Retina (tissue), 1 donor: ENCODE measurements at places on chromosomes 3 and 15.

DNA sequence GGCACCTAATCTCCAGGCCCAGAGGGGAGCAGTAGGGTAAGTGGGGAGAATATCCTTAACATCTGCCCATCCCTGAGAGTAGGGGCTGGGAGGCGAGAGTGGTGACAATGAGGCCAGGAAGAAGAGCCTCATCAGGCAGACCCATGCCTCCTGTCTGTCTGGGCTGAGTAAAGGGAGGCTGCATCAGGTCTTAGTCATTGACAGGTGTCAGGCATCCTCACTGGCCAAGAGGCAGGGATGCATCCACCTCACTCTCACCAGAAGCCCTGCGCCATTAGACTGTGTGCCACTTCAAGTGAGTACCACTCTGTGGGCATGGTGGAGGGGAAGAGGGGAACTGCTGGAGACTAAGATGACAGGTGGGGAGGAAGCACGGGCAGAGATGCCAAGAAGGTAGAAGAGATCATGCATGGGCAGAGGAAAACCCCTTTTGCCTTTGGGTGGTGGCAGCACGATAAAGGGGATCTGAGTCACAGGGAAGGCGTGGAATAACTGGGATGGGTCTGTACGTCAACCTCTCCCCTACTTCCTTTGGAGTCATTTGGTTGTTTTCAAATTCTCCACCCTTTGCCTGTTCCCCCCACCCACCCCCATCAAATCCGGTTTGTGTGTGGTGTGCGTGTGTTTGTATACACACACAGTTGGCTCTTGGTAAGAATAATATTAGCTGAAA is 14.1 kb downstream of the ANAPC13 start:
- DNase-seq = no peak

GRCh38 chr3:103459815-103460214 is 1025.0 kb downstream of the ZPLD1 start:
- no peak for DNase-seq

DNA sequence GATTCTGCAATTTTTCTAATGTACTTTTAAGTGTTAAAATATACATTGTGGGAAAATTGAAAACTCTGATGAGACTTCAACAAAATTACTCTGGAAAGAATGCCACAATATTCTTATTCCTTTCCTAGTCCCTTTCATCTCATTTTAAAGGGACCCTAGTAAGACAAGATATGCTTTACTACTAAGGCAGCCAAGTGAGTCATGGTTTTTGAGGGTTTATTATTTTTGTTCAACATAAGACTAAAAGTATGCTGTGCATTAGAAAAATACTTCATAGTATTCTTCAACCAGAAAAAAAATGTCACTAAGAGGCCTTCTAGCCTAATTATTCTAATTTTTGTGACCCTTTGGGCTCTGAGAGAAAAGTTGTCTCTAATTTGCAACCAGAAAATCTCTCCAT is 7.4 kb downstream of the IL12A start:
- no peak for DNase-seq

- no peak for DNase-seq
Measured at GRCh38 chr3:82736696-82737277, 975.3 kb upstream of the GBE1 start.

GRCh38 chr15:42286445-42287029 is 13.3 kb upstream of the TMEM87A start:
- no peak for DNase-seq

DNA sequence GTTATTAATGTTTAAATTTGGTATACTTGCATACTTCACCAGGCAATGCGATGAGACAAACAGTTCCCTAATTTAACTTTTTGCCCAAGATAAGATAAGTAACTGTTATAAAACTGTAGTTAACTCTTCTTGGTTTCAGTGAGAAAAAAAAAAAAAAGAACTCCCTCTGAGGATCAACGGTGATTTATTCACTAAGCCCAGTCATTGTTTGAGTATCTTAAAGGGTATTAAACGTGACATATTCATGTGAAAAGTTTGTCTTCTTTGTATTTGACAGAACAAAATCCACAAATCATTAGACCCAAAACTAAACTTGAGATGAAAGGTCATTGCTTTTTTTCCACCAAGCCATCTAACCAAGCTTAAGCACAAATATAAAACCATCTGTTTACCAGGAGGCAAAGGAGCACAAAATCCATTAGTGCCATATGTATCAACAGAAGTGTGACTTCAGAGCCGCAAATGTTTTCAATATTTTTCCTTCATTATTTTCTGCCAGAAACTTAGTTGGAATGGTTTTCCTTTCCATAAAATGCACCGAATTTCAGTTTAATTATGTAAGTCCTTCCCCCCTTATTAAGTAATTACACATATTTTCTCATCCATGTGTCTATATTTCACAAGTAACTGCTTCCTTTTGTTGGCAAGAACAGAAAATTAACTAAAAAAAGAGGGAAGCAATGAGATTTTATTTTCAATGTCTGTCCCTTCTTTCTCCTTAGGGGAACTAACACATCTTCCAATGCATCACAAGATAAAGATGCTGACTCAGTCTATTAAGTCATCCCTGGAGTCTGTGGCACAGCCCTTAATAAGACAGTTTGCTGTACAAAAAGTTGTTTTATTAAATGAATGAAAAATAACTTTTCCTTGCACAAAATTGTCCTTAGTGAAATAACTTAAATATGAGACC is 92.2 kb upstream of the RAP2B start:
- no peak for DNase-seq

DNA sequence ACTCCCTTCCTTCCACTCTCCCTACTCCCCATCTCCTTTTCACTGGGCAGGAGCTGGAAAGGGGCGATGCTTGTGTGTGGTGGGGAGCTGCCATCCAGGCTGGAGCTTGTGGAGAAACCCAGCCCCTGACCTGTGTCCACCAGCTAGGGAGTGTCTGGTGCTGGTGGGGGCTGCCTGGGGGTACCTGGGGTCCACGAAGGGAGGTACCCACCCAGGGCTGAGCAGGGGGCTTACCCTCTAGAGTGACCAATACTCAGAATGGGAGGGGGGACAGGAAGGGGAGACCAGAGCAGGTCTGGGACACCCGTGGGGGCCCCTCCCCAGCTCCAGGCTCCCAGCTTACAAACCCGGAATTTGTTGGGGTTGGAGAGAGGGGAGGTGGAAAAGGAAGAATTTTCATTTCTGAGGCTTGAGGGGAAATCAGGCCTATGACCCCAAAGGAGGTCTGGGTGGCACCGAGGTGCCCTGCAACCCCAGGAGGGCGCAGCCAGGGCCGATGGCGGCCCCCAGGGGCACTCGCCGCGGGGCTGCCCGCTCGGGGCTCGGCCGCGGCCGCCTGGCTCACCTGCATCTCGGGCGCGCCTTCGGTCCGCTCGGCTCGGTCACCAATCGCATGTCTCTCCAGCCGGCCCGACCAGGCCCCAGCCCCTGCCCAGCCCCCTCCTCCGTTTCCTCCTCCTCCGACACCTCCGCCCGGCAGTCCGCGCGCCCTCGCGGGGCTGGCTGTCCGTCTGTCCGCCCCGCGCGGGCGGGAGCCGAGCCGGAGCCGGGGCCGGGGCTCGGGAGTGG is 773 bp downstream of the LINGO1 start:
- DNase-seq = no peak

- DNase-seq = no peak
Measured at GRCh38 chr15:47750030-47750739, 32.9 kb downstream of the SEMA6D start.

DNA sequence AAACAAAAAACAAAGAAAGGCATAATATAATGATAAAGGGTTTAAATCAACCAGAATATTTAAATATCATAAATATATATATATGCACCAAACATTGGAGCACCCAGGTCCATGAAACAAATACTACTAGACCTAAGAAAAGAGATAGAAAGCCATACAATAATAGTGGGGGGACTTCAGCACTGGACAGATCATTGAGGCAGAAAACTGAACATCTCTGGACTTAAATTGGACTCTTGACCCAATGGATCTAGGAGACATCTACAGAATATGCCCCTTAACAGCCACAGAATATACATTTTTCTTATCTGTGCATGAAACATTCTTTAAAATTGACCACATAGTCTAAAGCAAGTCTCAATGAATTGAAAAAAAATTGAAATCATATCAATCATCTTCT is 48.7 kb upstream of the CD96 start:
- DNase-seq = no peak

- DNase-seq = no peak
Measured at GRCh38 chr3:69321301-69322157, 64.4 kb downstream of the FRMD4B start.

- no peak for DNase-seq
Measured at GRCh38 chr3:61250784-61251173, 473 bp downstream of the FHIT start.

GRCh38 chr3:47578119-47578632 is 489 bp downstream of the CSPG5 start:
- peak; percentile 56 for DNase-seq

GRCh38 chr3:120111898-120112297 is 17.7 kb upstream of the GSK3B start:
- no peak for DNase-seq

DNA sequence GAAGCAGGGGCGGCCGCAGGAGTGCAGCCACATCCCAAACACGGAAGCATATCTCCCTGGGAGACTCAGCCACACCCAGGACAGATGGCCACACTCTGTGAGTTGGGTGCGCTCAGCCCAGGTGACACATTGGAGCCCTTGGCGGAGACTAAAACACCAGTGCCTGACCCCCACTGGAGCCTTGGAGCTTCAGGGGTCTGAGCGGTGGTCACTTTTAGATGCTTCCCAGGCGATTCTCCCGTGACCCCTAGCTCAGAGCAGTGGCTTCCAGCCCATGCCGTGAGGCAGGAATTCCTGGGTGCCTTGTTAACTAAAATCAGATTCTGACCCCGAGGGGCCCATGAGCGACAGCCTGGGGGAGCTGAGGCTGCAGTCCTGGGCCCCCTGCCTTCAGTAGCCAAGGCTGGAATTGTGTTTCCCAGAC is 54.5 kb downstream of the PLXNA1 start:
- no peak for DNase-seq

DNA sequence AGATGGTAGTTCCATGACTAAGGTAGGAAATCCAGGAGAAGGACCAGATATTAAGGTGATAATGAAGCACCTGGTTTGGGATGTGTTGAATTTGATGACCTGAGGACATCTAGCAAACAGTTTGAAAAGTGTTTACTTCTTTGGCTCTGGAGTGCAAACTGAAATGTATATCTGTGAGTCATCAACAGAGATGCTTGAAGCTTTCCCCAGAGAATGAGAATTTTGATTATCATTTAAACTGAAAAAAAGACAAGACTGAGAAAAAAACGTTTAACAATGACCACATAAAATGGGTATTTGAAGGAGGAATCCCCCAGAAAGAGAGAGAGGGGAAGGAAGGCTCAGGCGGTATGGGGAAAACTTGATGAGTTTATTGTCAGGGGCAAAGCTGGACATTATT is 20.7 kb upstream of the GSK3B start:
- no peak for DNase-seq
